GM03348 (cell line): ENCODE measurements at places on chromosomes 11 and 22.
A peak's percentile ranks its signal among the peaks of the same experiment; 100 is the strongest.

- no peak for DNase-seq
Observed at GRCh38 chr22:44389181-44389580, 76.4 kb upstream of the SHISAL1 start.

GRCh38 chr11:108561535-108561991 lies 32.0 kb downstream of the EXPH5 start:
- DNase-seq = peak; percentile 50

DNA sequence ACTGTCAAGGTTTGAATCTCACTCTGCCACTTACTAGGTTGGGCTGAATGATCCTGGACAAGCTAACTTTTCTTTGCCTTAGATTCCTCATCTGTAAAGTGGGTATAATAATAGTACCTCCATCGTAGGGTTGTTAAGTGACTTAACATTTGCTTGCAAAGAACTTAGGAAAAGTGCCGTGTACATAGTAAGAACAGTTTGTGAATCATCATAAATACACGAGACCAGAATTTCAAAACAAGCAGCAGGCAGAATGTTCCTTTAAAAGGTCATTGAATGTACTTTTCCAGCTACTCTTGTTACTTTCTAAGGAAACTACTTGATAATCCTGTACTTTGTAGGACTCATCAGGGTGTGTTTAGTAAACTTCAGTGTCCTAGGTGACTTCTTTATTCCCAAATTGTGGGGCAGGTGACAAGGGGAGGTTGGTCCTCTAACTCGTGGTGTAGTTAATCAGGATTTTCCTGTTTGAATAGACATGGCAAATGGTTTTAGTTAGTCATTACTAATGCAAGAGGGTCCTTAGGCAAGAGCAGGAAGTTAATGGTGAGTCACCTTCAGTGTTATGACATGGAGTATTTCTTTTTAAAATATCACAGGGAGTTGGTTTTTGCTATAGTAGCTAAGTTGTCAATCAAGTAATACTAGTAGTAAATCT lies 67.9 kb downstream of the YAP1 start:
- peak; percentile 83 for DNase-seq

DNA sequence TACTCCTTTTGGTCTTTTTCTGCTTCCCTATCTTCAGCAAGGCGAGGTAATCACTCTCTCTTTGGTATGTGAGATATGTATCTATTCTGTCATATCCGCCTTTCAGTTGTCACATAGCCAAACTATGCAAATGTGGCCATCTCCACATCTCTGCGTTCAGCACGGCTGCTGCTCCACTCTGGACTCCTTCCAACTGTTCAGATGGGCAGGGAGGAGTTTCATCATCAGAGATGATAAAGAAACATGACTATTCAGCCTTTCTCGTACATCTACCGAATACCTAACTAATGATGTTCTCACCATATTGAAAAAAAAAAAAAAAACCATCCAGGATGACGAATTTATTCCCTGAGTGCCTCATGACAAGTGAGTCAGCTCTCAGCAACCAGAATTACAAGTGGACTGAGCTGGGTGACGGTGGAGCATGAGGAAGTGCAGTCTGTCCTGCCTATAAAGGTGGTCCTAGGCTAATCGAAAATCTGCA lies 899.6 kb downstream of the OPCML start:
- peak; percentile 87 for DNase-seq

- DNase-seq = peak; percentile 8
Observed at GRCh38 chr11:11895672-11896071, 53.9 kb downstream of the USP47 start.

GRCh38 chr11:78195917-78196560 lies 7.3 kb downstream of the USP35 start:
- no peak for DNase-seq

DNA sequence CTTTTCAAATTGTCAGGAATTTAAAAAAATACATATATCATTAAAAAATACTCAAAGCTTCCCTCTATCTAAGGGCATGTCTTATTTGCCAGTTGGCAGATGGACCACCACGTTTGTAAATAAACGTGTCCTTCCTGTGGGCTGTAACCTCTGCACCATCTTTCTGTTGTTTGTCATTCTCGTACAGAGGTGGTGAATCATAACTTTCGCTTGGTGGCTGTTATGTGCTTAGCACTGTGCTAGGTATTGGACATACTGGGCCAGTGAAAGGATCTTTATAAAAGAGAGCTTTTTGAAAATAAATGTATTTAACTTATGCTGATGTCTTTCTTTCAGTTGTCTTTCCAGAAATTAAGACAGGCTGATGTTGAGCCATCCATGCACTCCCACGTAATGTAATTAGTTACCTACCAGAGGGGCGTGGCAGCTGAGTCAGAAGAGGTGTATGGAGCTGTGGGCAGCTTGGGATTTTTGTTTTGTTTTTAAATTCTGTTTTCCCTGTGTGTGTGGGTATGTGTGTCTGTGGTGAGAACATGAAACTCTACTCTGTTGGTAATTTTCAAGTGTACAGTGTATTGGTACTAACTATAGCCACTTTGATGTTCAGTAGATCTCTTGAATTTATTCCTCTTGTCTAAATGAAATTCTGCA lies 62.7 kb downstream of the TECTA start:
- DNase-seq = no peak

- peak; percentile 88 for DNase-seq
Observed at GRCh38 chr11:65419772-65420481, 2.7 kb upstream of the NEAT1 start.

DNA sequence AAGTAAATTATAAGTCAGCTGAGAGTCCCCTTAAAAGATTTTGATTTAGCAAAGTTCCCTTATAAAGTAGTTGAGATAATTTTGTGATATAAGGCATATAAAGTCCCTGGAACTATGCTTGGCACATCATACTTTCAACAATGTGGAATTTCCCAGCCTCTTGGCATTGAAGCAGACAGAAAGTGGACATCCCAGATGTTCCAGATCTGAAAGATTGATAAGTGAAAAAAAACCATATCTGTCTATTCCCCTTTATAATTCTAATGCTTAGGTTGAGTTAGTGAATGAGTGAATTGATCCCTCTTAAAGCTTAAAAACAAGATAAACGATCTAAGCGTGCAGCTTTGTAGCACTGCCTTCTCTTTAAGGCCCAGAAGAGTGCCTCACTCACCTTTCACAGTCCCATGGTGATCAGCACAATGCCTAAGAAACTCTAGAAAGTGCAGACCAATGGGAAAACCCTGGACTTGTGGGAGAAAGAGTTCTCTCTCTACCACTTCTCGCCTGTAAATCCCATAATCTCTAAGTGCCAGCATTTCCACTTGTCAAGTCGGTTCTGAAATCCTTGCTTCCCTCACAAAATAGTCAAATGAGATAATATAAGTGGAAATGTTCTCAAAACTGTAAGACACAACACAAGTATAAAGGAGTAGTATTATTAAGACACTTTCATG lies 17.8 kb downstream of the FIBIN start:
- no peak for DNase-seq

GRCh38 chr11:119099711-119100110 lies 1.9 kb downstream of the DPAGT1 start:
- no peak for DNase-seq

- no peak for DNase-seq
Observed at GRCh38 chr11:120709808-120710207, 198.3 kb downstream of the GRIK4 start.

- no peak for DNase-seq
Observed at GRCh38 chr22:24104307-24105012, 76.8 kb upstream of the SUSD2 start.

DNA sequence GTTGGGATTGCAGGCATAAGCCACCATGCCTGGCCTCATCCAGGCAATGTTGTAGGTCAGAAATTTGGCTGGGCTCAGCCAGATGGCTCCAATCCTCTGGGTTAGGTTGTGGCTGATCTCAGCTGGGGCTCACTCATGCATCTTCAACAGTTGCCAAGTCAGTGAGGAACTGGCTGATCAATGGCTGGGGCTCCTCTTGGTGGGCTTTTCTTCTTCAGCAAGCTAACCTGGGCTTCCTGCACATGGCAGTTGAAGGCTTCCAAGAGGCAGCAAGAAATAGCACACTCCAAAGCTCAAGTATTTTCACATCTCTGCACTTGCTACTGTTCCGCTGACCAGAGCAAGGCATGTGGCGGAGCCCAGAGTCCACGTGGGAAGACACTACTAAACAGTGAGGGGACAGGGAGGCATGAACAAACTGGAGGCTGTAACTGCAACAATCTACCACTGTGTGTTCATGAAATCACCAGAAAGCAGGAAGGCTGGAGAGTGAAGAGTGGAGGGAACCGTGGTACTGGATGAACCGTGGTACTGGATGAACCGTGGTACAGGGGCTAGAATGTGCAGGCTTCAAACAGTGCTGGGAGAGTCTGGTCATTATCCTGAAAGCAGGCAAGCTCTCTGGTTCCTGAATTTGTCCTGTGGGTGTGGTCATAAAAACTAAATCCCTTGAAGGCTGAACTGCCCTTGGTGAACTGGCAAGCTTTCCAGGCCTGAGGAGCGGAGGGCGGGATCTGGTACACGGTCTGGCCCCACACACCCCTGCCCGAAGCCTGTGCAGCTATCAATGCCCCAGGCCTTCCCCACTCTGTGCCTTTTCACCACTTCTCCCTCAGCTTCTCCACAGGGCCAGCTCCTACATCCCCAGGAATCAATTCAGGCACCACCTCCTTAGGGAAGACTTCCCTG lies 20.2 kb downstream of the CHST1 start:
- DNase-seq = no peak

GRCh38 chr11:125535585-125535984 lies 33.7 kb upstream of the EI24 start:
- no peak for DNase-seq

- no peak for DNase-seq
Observed at GRCh38 chr11:96579656-96580055, 189.8 kb downstream of the JRKL start.

DNA sequence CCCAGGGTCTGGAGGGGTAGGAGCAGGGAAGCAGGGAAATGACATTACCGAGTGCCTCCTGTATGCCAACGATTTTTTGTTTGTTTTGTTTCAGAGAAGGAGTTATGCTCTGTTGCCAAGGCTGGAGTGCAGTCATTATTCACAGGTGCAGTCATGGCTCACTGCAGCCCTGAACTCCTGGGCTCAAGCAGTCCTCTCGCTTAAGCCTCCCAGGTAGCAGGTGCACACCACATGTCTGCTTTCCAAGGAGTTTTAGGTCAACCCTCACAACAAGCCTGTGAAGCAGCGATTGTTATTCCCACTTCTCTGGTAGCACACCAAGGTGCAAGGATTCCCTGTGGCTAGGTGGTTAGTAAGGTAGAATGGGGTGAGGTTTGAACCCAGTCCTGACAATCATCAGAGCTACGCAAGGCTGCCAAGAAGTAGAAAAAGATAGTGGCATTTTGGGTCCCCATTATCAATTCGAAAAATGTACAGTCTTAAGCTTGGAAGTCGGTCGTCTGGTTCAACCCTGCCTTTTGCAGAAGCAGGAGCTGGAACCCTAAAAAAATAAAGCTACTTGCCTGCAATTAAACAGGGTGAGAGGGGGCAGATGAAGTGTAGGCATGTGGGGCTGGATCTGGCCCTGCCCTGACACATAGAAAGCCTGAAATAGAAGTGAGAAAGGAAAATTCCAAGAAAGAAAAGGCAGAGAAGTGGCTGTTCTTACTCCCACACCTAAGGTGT lies 9.1 kb downstream of the UCP3 start:
- no peak for DNase-seq

DNA sequence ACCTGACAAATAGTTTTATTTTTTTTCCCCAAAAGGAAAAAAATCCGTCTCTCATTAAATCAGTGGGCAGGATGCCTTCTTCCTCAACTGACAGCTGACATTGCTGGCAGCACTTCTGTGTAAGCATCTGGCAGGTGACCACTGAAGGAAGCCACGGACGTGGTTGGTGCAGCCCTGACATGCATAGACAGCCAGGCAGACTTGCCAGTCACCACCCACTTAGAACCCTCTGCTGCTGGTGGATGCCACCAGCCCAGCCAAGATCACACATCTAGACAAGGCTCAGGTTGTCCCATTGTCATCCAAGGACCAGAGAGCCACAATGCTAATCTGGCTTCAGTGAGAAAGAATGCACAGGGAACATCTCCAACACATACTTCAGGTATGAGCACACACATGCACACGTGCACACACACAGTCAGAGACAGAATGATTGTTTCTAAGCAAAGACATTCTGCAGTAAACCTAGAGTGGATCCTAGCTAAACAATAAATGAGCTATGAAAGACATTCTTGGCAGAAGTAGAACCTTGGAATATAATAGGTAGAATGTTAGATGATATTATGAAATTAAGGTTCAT lies 49.8 kb upstream of the BMAL1 start:
- no peak for DNase-seq

DNA sequence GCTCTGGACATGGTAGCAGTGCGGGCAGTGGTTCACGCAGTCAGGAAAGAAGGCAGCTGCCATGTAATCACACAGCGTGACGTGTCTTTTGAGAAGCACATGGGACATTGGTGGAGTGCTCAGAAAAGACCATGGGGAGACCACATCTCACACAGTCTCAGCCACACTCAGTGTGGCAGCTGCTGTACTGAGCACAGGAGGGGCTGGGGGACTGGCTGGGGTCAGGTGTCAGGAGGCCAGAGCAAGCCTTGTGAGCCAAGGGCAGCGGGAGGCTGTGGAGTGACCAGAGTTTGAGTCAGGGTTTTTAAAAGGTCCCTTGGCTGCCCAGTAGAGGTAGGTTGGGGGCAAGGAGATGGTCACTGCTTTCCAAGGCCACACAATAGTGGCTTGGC lies 18.5 kb downstream of the CLDN5 start:
- no peak for DNase-seq

- DNase-seq = no peak
Observed at GRCh38 chr22:50476868-50477267, 2.0 kb upstream of the SBF1 start.

DNA sequence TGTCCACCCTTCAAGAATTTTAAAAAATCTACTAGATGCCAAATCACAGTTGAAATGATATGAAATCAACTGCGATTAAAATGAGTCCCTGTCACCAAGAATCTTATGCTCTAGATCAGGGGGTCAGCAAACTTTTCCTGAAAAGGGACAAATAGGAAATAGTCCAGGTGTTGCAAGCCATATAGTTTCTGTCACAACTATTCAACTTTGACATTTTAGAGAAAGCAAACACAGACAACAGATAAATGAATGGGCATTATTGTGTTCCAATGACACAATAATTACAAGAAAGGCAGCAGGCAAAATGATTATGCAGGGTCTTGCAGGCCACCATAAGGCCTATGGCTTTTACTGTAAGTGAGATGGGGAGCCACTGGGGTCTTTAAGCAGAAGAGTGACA lies 58.6 kb downstream of the IMMP1L start:
- DNase-seq = no peak

- no peak for DNase-seq
Observed at GRCh38 chr22:40594924-40595323, 41.6 kb downstream of the MRTFA start.

GRCh38 chr11:63767565-63768236 lies 874 bp downstream of the ZFTA start:
- DNase-seq = peak; percentile 88

- DNase-seq = no peak
Observed at GRCh38 chr22:28179392-28179791, 260.3 kb upstream of the PITPNB start.

GRCh38 chr11:77072851-77073327 lies 6.1 kb downstream of the CAPN5 start:
- no peak for DNase-seq

GRCh38 chr11:106208760-106209159 lies 131.3 kb downstream of the AASDHPPT start:
- DNase-seq = no peak
